Left renal pelvis (tissue), 4 donors: ENCODE measurements at places on chromosomes 12 and 14.

DNA sequence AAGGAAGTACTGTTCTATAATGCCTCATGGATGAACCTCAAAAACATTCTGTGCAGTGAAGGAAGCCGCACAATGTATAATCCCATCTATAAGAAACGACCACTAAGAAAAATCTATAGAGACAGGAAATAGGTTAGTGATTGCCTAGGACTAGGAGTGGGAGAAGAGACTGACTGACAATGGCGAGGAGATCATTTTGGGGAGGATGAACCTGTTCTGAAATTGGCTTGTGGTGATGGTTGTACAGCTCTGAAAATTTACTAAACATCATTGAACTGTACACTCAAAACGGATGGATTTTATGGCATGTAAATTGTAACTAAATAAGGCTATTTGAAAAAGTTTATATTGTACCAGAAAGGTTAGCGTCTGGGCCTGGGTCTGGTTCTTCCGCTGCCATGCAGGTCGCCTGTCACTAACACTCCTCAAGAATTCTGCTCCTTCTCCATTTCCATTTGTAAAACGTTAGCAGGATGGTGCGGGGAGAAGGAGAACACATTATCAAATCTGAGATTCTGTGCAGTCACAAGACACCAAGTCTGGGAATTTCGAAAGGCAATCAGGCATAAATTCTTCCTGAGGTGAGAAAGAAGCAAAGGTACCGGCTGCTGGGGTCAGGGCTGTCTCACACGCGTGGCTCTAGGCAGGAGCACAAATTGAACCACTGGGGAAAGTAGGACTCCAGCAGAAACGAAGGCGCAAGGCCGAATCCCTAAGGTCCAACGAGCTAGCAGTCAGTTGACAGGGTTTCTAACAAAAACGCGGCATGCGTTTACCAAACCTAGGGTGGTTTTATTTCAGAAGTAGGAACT lies 845 bp upstream of the COCH start:
- no peak for DNase-seq

DNA sequence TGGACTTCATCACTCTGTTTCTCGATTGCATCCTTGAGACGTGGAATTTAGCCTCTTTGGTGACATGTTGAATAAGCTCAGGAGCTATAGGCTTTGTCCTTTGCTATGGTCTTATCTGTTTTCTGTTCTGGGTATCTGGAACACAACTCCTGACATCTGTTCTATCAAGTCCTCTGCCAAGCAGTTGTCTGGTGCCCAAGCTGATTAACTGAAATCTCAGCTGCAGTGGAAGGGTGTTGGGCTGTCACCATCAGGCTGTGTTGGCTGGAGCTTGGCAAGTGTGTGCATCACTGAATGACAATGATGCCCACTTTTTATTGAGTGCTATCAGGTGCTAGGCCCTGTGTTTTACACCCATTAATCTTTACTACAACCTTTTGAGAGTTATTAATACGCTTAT lies 77.8 kb downstream of the SMOC1 start:
- DNase-seq, result no peak

DNA sequence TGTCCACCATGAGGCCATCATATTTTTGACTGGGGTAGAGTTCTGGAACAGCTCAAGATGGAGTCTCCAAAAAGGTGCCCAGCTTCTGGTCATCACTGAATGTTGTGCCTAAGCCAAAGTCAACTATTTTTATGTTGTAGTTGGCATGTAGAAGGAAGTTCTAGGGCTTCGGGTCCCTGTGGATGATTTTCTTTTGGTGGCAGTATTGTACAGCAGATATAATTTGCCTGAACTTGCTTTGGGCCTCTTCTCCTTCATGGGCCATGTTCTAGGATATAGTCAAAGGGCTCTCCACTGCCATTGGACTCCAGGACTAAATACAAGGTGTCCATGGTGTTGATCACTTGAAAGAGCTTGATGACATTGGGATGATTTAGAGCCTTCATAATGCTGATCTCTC lies 143.6 kb downstream of the SLC38A4 start:
- no peak for DNase-seq

DNA sequence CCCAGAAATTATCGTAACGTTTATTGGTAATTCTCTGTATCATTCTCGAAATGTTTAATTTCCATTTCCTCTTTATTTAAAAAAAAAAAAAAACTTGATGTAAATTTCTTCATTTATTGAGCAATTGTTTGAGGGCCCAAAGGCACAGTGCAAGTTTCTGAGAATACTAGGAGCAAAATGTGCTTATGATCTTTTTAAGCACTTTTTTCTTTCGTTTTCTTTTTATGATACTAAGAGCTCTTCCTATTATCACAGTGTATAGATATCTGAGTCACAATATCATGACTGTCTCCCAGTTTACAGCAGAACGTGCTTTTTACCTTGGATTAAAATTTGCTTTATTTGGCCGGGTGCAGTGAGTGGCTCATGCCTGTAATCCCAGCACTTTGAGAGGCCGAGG lies 5.6 kb downstream of the ATP2A2 start:
- DNase-seq, result no peak

- DNase-seq, result no peak
Measured at GRCh38 chr12:127120851-127121250, 1146.1 kb upstream of the TMEM132C start.

DNA sequence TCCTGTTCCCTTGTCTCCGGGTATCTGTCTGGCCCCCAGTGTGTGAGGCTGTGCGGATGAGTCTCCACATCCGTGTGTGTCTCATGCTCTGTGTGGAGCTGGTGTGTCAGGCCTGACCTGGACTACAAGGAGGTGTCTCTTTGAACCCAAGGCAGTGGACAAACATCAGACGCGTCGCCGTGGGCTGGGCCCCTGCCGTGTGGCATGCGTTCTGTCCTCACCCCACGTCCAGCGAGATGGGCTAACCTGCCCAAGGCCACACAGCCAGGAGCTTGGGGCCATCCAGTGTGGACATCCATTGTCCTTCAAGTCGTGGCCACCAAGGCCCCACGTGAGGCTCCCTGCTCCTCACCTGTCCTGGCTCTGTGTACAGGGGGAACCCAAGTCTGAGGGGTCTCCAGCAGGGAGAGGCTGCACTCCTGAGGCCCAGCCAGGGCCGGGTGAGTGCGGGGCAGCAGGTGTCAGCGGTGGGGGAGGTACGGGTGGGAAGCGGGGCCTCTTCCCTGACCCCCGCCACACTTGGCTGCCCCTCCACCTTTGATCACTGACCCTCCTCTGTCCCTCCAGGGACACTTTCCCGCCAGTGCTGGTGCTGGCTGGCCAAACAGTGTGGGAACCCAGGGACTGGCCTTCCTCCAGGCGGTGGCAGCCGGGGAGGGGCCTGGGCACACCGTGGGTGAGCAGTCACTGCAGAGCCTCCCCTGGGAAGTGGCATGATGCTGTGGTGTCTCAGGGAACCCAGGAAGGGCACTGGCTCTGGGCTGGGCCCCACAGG lies 48.5 kb downstream of the CYP46A1 start:
- no peak for DNase-seq

DNA sequence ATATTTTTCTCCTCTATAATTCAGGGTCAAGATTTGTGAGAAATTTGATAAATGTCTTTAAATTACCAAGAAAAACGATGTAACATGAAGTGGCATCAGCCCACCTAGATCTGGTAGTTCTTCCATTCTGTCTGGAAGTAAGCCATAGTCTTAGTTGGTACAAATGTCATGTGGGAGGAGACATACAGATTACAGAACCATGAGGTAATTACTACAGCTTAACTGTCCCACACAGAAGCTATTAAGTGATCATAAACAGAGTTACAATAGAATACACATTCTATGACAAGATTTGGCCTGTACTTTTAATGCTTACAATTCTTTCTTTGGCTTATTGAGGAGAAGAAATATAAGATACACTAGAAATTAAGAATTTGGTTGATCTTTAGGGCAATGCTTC lies 13.7 kb upstream of the SIX1 start:
- DNase-seq, result no peak

DNA sequence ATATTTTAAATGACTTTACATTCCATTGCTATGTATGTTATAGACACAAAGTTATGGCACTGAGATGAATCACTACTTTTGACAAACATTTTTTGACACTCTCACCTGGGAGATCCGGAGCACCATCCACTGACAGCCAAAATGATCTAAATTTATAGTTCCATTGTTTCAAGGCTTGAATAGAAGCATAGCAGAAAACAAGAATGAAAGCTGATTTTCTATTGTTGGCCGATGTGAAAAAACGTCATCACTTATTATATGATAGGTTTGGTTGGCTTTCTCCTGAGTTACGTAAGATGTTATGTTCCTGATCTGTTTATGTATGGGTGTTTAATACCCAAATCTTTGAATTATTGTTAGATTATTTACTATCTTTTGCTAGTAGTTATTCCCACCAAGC lies 306.2 kb downstream of the PAWR start:
- no peak for DNase-seq

DNA sequence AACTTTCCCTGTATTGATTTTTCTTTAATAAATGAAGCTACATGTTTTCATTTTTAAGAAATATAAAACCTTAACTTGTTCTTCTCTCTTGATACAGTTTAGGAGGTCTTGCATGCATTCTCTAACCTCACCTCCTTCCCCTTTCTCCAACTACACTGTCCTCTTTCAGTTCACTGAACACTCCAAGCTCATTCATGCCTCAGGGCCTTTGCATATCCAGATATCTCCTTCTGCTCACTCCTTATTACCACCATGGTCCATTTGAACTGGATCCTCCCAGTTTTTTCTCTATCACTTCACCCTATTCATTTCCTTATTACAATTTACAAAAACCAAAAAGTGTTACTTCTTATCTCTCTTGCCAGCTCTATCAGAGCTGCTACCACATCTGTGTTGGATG lies 242.9 kb upstream of the PLEKHG7 start:
- no peak for DNase-seq

DNA sequence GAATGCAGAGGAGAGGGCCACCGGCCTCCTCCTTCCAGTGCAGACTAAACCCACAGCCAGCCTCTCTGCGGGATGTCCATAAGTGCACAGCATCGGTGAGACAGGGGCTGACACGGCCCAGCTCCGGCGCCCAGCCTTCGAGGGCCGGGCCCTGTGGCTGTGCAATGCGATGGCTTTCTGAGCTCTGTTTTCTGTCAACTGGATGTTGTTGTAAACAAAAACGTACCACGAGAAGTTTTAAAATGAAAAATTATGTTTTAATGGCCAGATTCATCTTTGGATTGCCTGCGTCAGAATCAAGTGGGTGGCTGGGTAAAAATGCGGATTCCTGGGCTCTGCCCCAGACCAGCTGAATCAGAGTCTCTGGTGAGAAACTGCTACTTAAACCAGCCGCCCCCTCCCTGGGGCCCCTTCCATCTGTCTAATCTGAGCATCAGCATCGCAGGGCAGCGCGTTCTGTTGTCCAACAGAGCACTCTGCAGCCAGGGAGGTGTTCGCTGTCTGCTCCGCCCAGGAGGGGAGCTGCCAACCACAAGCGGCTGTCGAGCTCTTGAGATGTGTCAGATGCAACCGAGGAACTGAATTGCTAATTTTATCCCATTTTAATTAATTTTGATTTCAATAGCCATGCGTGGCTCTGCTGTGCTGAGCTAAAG lies 133.4 kb downstream of the RFLNA start:
- DNase-seq, result no peak

DNA sequence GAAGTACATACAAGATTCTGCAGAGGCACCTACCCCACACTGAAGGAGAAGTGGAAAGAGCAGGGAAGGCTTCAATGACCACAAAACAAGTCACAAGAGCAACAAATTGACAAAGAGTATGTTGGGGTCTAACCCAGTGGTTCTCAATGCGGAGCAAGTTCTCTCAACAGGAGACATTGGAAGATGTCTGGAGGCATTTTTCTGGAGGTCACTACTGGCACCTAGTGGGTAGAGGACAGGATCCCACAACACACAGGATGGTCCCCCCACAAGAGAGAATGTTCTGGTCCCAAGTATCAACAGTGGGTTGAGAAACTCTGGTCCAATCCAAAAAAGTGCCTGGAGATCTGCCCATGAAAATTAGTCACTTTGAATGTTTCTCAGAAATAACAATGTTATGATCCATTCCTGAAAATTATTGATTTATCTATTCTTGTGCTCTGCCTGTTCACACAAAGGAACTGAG lies 3.4 kb downstream of the SSH1 start:
- DNase-seq, result no peak
